ENCODE measurements at places on chromosomes 5 and 9.

DNA sequence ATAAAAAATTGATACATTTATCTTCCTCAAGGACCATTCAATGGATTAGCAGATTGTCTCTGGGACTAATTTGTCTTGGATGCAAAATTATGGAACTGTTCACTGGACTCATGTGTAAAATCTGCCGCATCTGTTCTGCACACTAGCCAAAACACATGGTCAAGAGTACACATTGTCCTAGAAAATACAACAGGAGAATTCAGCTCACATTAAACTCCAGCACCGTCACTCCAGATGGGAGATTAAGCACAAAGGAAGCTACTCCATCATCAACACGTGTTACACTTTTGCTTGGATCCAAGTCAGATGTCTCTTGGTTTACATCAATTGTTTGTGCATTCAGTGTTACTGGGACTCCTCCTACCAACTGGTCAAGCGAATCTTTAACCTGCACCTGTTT lies 28.8 kb downstream of the C5 start:
- DNase-seq, result no peak

GRCh38 chr9:2745560-2746380 lies 28.5 kb downstream of the KCNV2 start:
- no peak for DNase-seq

DNA sequence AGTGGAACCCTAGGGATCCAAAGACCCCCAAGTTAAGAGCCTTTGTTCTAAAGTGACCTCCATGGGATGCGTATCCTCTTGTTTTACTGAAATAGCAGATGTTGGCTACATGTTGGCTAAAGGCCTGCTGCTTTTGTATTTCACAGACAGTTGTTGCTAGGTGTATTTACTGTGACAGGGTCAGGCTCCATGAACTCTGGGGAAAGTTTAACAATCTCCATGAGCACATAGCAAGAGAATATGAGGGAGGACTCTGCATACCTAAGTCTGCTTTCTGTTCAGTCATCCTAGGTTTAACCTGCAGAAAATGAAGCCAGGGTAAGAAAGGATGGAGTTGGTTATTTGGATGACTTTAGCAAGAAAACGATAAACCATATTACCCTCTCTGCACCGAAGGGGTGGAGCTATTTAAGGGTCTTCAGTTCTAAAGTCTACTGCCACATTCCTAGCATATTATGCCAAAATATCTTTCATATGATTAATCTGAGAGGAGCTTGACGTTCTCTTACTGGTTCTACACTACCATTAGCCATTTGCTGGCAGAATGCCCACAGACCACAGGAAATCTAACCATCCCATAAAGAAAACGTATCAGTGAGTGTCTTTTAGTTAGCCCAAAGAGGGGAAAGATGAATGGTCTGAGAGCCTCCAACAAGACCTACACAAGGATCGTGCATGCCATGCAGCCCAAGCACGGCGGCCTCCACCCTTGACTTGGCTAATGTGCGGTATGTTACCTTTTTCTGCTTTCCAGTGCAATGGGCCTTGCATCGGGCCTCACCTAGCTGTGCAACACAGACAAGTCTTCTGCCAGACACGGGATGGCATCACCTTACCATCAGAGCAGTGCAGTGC lies 127.8 kb downstream of the SAXO1 start:
- DNase-seq, result no peak

DNA sequence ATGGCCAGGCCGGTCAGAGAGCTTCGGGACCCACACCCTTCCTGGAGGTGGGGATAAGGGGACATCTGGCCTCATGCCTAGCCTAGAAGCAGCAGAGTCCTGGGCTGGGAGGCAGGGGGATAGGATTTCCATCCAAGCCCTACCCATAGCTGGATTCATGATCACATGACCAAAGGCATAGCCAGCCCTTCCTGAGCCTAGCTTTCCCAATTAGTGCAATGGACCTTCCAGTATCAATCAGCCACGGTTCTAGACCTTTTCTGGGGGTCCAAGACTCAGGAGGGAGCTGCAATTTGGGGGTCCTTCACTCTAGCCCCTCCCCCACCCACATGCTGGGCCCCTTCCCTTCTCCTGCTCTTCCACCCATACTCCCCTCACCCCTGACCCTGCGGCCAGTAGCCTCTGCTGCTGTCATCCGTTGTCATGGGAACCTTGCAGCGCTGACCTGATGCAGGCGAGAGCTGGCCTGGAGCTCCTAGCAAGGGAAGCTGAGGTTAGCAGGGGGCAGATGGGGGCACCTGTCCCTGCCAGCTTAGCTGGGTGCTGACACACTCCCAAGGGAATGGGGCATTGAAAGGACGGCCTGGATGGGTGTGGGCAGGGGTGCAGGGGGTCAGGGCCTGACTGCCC lies 44.6 kb downstream of the CXXC5 start:
- no peak for DNase-seq

GRCh38 chr5:179368806-179369529 lies 23.7 kb upstream of the ADAMTS2 start:
- DNase-seq, result no peak

GRCh38 chr5:151408591-151409230 lies 38.7 kb upstream of the SLC36A1 start:
- no peak for DNase-seq

DNA sequence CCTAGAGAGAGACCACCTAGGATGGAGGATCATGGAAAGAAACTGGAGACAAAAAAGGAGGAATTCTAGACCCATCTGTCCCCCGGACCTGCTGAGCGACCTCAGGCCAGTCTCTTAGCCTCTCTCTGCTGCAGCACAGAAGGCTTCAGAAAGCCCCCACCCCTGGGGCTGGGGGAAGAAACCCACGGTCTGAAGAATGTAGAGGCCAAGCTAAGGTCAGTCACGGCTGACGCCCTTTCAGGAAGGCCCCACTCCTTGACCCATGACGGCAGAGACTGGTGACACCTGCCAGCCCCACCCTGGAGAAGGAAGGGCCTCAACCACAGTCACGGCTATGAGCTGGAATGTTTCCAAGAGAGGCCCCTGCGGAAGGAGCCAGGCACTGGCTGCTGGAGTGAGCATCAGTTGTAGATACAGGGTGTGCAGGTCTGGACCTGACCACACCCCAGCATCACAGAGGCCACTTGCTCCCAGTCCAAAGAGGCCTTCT lies 120.5 kb upstream of the BOD1 start:
- DNase-seq, result no peak

DNA sequence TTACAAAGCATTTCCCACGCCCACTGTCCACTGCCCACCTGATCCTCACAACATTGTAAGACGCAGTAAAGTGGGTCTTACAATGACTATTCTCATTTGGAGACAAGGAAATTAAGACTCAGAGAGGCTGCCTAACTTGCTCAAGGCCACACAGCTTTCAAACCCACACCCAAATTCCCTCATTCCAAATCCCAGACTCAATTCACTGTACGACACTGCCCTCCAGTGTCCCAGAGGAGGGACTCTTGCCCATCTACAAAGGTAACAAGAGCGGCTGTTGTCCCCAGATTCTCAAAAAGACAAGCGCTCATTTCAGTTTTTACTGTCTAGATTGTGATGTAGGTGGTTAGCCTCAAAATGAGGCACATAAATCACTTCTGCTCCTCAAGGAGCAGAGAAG lies 184.6 kb downstream of the ACTL7B start:
- DNase-seq, result no peak

- DNase-seq, result no peak
Observed at GRCh38 chr5:35826554-35826953, 30.1 kb upstream of the IL7R start.

- no peak for DNase-seq
Observed at GRCh38 chr9:71928806-71929205, 17.4 kb downstream of the C9orf85 start.

DNA sequence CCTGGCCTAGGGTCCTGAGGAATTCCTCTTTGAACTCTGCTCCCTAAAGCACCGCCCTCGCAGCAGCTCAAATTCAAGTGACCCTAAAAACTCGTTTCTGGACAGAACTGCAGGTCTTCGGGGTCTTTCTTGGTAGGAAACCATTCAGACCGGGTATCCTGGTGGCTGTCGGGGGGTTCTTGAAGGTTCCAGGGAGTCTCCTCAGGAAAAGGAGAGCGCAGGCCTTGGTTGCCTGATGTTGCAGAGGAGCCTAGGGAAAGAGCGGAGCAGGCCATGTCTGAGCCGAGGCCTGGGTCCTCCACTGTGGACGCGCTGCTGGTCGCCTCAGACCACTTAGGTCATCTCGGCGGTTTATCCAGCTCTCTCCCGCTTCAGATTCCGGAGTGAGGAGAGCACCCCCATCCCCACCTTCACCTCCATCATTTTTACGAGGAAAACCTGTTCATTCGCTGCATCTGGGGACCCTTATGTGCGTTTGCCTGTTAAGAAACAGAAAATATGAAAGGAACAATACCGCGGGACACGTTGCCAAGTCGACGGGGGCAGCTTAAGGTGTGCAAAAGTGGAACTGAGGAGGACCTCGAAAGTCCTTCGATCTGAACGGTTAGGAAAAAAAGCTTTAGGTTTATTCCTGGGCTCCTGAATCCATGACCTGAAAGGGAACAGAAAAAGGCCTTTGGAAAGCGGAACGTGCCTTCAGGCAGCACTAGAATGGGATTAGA lies 299.4 kb downstream of the PARP8 start:
- DNase-seq, result no peak

GRCh38 chr5:107063511-107063910 lies 607.2 kb downstream of the EFNA5 start:
- no peak for DNase-seq

DNA sequence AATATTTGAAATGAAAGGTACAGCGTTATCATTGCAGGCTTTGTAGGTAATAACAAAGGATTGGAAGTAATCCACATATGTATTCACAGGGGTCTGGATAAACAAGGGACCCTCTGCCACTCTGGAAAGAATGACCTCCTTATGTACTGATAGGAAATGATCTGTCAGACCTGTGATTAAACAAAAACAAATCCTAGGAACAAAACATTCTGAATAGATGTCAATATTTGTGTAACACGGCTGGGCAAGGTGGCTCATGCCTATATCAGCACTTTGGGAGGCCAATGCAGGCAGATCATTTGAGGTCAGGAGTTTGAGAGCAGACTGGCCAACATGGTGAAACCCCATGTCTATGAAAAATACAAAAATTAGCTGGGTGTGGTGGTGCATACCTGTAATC lies 42.3 kb downstream of the NSUN2 start:
- no peak for DNase-seq

DNA sequence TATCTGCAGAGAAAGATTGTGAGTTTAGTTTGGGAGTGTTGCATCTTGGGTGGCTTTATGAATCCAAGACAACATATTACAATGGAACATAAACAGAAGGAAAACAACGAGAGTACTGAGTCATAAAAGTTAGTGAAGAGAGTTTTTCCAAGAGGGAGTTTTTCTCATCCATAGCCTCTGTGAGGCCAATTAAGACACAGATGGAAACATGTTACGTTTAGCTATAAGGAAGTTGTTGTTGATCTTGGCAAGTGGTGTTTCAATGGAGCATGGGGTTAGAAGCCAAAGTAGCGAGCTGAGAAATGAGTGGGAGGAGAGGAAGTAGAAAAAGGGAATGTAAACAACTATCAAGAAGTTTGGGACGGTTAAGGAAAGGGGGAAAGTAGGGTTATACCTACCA lies 53.3 kb upstream of the SPATA31D4 start:
- DNase-seq, result no peak

- no peak for DNase-seq
Observed at GRCh38 chr5:181198905-181199519, 6.0 kb downstream of the TRIM7 start.

GRCh38 chr5:73448463-73449136 lies at the start of gene FOXD1:
Gene FOXD1 (minus strand): TSS chr5:73448777. CDS start chr5:73448362, 415 bp downstream.
- peak; percentile 15 for DNase-seq

DNA sequence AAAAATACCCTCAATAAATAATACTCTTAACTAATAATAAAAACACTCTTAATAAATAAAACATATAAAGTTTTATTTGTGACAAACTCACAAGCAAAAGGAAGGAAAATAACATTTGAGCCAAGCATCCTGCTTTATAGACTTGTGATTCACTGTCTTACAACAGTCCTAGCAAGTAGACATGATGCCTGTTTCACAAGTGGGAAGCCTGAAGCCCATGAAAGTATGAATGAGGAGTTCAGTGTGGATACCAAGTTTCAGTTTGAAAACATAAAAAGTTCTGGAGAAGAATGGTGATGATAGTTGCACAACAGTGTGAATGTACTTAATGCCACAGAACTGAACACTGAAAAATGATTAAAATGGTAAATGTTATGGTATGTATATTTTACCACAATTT lies 10.9 kb downstream of the HABP4 start:
- DNase-seq, result no peak

- no peak for DNase-seq
Observed at GRCh38 chr5:109877670-109878045, 187.9 kb downstream of the MAN2A1 start.

DNA sequence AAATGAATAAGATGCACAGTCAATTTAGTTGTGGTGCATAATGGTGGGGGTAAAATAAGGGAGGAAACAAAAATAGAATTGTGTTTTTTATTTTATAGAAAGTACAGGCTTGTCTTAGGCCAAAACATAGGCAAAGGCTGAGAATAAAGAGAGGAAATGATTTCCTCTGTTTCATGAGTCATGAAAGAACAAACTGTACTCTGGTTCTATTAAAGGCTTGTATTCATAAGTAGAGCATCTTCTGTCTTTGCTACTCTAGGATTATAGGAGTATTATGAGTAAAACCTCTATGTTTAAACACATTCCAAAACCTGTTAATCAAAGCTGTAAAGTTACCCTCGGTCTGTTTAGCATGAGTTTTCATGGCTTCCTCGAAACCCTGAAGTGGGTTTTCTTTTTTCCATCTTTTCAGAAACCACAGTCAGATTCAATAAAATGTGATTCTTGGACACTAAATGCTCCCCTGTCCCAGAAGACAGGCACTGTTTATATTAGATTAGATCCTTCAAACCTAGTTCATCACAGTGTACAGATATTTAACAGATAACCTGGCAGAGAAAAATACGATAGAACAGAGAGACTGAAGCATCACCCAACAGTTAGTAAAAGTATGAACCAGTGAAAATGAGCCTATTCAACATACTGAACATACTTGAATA lies 473.9 kb upstream of the CYLC2 start:
- DNase-seq, result no peak

- DNase-seq, result no peak
Observed at GRCh38 chr5:102795526-102795925, 40.4 kb downstream of the PAM start.

DNA sequence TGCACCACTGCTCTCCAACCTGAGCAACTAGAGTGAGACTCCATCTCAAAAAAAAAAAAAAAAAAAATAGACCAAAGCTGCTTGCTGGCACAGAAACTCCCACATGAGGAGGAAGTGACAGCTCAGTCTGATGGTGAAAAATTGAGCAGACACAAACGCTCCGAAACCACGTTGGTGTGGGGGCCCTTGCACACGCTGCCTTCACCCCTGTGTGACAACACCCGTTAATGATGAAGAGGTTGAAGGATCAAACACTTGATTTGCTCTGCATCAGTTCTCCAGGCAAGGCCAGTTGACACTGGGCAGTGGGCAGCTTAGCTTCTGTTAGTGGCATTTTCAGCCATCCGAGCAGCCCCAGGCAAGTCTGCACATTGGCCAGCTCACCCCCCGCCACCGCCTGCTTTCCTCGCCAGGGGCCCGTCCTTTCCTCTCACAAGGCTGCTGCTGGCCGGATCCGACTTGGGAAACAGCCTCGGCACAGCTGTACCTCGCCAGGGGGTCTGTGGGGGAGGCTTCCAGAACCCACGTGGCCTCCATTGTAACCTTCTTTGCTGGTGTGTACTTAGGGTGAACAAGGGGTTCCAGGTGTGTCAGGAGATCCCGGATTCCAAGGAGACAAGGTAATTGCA lies 79.8 kb downstream of the COL27A1 start:
- DNase-seq, result no peak

Data from C1 segment of cervical spinal cord (tissue), 14 donors.